Skeletal muscle cell (primary cell): ENCODE measurements at places on chromosomes 4 and X.
A peak's percentile ranks its signal among the peaks of the same experiment; 100 is the strongest.

- DNase-seq, result peak; percentile 19
Measured at GRCh38 chr4:111776561-111776960, 368.7 kb upstream of the FAM241A start.

- DNase-seq, result no peak
Measured at GRCh38 chr4:81494031-81494431, 22.3 kb upstream of the RASGEF1B start.

DNA sequence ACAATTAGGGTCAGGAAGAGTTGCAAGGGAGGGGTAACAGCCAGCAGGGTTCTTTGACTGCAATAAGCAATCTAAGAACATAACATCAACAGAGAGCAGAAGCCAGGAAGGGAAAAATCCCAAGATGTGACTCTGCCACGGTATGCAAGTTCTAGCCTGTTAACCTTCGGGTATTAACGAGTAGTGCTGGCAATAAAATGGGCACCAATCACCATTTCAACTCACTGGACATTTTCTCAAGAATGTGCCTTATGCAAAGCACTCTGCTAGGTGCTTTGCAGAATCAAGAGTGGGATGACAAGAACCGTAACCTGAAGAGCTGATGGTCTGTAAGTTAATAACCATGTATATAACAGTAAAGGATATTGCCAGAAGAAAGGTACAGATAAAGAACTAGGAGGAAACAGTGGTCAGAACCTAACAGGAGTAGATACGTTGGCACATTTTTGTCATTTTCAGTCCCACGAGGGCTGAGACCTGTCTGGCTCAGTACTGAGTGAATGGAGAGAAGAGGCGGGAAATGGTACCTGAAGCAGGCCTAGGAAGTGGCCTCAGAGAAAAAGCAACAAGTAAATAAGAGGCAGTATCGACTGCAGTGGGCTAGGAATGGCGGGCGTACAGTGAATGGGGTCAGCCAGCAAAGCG is 2.7 kb downstream of the ELOVL6 start:
- no peak for DNase-seq

DNA sequence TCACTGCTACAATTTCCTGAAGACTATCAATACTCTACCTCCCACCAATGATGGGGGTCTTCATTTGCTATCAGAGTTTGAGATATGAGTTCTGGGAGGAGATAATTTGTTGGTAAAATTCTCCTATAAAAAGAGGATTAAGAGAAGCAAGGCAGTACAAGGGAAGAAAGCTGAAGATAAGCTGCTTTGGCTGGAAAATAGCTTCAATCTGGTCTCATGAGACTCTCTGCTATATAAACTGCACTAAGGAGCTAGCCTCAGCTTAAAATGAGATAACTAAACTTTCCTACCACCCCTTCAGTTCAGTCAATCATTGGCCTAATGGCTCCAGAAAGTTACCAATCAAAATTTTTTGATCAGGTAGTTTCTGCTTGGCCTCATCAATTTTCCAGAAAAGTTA is 2105.0 kb downstream of the ARAP2 start:
- no peak for DNase-seq

- no peak for DNase-seq
Measured at GRCh38 chrX:153861733-153862310, 24.2 kb downstream of the L1CAM start.

DNA sequence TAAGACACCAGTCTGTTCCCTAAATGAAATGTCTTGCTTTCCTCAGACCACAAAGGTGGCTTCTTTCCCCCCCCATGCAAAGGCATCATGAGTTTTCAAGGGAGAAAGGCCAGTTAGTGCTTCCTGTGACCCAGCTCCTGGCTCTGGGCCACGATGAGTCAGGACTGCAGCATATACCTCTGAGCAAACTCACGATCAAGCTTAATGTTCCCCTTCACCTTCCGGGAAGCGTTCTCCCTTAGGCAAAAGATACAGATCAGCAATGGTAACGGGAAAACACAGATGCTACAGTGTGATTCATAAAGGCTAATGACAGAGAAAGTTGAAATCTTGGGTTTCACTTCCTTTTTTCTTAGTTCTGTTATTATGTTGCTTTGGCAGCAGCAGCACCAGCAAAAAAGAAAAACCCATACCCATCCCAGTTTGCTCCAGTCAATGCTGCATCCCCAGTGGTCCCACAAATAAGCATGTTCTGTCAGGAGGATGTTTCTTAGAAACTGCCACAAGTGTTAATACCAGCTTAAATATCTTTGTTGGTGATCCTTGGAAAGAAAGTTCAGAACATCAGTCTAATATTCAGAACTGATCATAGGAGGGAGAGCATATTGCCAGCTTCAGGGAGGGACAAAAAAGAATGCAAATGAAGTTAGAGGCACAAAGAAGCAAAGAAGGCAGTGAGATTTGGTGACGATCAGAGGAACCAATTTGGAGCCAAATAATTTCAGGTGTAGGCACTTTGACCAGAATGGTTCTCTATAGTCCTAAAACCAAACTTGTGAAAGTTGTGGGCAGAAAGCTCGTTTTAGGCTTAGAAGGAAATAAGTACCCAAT is 41.2 kb downstream of the LONRF3 start:
- DNase-seq, result peak; percentile 63

GRCh38 chr4:73815145-73815544 is 21.3 kb upstream of the CXCL6 start:
- no peak for DNase-seq

DNA sequence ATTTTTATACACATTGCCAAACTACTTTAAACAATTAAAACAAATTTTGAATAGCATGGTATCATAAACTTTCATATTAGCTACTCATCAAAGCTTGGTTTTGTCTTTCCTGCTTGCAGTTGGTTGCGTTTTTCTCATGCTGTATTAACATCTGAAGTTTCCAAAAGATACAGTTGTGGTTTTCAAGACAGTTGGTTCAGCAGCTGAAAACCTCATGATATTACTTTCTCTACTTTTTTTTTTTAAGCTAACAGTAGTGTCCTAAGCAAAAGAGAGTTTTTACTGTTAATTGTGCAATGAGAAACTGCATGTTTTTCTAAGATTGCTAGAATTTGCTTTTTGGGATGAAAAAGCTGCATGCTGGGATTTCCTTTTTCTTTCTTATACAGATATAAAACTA is 15.2 kb downstream of the RUFY3 start:
- no peak for DNase-seq

- no peak for DNase-seq
Measured at GRCh38 chrX:98065151-98065550, 1181.4 kb downstream of the RPA4 start.

- DNase-seq, result no peak
Measured at GRCh38 chrX:132375941-132376340, 112.9 kb downstream of the MBNL3 start.

GRCh38 chr4:5143940-5144339 is 92.7 kb downstream of the STK32B start:
- no peak for DNase-seq

GRCh38 chr4:146340798-146341197 is 126.5 kb downstream of the REELD1 start:
- no peak for DNase-seq

DNA sequence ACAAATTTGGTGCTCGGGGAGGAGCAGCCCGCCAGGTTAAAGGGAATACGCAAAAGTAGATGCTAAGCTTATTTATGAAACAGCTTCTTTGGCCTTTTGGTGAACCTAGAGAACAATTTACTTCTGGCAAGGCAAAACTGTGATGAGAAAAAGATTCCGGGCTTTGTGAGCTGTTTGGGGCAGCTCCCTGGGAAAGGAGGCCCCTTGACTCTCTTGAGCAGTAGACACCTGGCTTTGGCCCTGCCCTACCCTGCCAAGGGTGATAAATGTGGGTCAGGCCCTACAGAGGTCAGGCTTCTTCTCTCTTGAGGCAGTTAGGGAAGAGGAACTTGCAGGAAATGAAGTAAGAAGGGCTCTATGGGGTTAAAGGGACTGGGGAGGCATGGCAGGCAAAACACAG is 509.6 kb downstream of the MID1IP1 start:
- no peak for DNase-seq

DNA sequence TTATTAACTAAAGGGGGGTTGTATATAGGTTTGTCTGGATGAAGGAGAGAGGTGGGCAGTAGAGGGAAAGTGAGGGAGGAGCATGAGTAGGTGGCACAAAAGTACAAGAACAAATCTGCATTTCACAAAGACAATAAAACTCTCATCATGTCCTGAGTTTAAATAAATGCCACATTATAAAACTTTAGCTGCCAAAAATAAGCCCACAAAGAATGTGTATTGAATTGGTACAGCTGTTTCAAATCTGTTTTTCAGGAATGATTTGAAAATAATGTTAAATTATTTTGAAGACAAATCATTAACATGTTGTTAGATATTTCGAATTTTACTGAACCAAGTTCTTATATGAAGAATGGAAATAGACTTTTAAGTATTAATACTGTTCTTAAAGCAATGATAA is 5.8 kb downstream of the CNKSR2 start:
- DNase-seq, result no peak

- DNase-seq, result no peak
Measured at GRCh38 chr4:17077105-17077504, 178.7 kb upstream of the LDB2 start.

DNA sequence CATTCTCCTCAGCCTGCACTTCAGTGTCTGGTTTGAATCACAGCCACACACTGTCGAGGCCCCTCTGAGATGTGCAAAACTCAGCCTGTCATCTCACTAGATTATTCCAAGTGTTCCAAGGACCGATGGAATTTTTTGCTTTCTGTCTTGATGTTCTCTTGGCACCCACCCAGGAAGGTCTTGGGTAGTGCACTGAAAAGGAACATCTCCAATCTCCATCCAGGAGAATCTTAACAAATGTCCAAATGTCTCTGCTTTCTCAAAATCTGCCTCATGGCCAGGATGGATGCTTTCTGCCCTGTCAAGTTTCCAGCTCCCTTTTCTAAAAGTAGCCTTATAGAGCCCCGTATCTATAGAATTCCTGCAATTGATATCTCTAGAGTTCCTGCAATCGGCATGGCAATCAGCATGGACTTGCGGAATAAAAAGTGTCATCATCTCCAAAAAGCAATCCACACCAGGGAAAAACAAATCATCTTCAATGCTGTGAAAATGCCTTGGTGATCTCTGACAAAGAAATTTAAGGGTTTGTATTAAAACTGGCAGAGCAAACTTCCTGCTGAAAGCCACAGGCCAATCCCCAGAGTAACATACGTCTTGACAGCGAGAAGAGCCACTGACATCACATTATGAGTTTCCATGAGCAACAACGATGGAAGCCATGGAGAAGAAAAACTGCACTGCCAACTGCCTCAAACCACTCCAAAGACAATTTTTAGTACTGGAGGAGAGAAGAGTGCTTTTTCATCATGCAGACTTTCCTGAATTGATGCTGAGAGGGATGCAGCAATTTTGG is 215.3 kb upstream of the FAM9B start:
- DNase-seq, result no peak

GRCh38 chrX:129609395-129609794 is 45.4 kb downstream of the APLN start:
- DNase-seq, result no peak

GRCh38 chrX:124289443-124289842 is 43.0 kb upstream of the TEX13D start:
- no peak for DNase-seq

DNA sequence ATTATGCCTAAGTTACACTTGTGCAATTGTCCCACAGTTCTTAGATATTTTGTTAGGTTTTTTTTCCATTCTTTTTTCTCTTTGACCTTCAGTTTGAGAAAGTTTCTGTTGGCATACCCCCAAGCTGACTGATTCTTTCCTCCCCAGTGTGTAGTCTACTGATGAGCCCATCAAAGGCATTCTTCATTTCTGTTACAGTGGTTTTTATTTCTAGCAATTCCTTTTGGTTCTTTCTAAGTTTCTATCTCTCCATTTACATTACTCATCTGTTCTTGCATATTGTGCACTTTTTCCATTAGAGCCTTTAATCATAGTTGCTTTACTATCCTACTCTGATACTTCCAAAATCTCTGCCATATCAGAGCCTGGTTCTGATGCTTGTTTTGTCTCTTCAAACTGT is 31.9 kb downstream of the CASP6 start:
- no peak for DNase-seq

DNA sequence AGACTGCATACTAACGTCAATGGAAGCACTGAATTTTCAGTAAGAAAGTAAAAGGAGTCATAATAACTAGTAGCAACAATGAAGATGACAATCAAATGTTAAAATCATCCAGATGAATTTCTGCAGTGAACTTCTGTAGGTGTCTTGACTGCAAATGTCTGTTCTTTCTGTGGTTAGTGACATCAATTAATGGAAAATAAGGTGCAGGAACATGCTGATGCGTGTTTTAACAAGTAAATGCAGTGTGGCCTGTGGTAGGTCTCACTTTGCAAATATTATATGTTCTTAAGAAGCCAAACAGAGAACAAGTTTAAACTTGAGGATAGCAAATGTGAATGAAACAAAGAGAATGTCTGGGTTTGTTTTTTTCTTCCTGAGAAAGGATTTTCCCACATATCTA is 2.6 kb upstream of the DTHD1 start:
- DNase-seq, result no peak
